ENCODE measurements at places on chromosomes 5 and 9. TPM values are rescaled to one million over a fixed set of nuclear protein-coding genes. Genes with fewer than 3 reads are reported as not detected.

LCN12 gene
- total RNA-seq = not detected

SEC61B gene
- total RNA-seq = 32.3 TPM

PCDHGA10 gene
- total RNA-seq = 12.0 TPM

CDKN2A gene
- total RNA-seq = not detected

RBM18 gene
- total RNA-seq = 18.1 TPM

ESM1 gene
- 0.47 TPM for total RNA-seq

Measured in occipital lobe (tissue), 3 donors.